ENCODE measurements at places on chromosomes 13 and 19. TPM values are rescaled to one million over a fixed set of nuclear protein-coding genes. Genes with fewer than 3 reads are reported as not detected.

The PDE4C gene
- total RNA-seq, result 0.33 TPM

The CSNK1A1L gene
- not detected for total RNA-seq

The GRIN3B gene
- 4.2 TPM for total RNA-seq

The IPO5 gene
- 171 TPM for total RNA-seq

The APOC1 gene
- 0.86 TPM for total RNA-seq

The QPCTL gene
- 20.8 TPM for total RNA-seq

The FLT1 gene
- 147 TPM for total RNA-seq

The NDFIP2 gene
- total RNA-seq, result 18.3 TPM

The CEACAM5 gene
- not detected for total RNA-seq

The OR7G2 gene
- total RNA-seq, result not detected

The RASIP1 gene
- 127 TPM for total RNA-seq

The ZNF835 gene
- total RNA-seq, result not detected

The LSR gene
- total RNA-seq, result 0.29 TPM

The IGFL3 gene
- total RNA-seq, result not detected

The HSD17B14 gene
- 3.5 TPM for total RNA-seq

The BEST2 gene
- not detected for total RNA-seq

The ARHGEF18 gene
- total RNA-seq, result 35.1 TPM

The LILRA1 gene
- not detected for total RNA-seq

The CBY2 gene
- total RNA-seq, result not detected

The ZNF534 gene
- total RNA-seq, result not detected

The EML2 gene
- total RNA-seq, result 11.9 TPM

The PSG5 gene
- total RNA-seq, result 0.10 TPM

The SERTM1 gene
- 0.10 TPM for total RNA-seq

The ZNF600 gene
- 7.5 TPM for total RNA-seq

The LGI4 gene
- total RNA-seq, result 0.10 TPM

The RBM26 gene
- 46.3 TPM for total RNA-seq

The PALM gene
- 21.7 TPM for total RNA-seq

The LAIR1 gene
- not detected for total RNA-seq

The PCSK4 gene
- total RNA-seq, result 1.6 TPM

The GPR18 gene
- total RNA-seq, result not detected

The SHANK1 gene
- total RNA-seq, result 0.98 TPM

The NXNL1 gene
- total RNA-seq, result not detected

The LHFPL6 gene
- total RNA-seq, result 21.7 TPM

The FUT3 gene
- not detected for total RNA-seq

The ZNF581 gene
- 34.9 TPM for total RNA-seq

The SHISA7 gene
- not detected for total RNA-seq

The DMKN gene
- total RNA-seq, result not detected

The PDCD5 gene
- total RNA-seq, result 61.7 TPM

The FPR1 gene
- not detected for total RNA-seq

The CBARP gene
- 6.4 TPM for total RNA-seq

The PNMA8B gene
- total RNA-seq, result under 0.01 TPM

The CYP2B6 gene
- total RNA-seq, result not detected

The NOTCH3 gene
- total RNA-seq, result 2.0 TPM

The TRPC4 gene
- total RNA-seq, result 0.98 TPM

The NCAN gene
- total RNA-seq, result not detected

The NBEA gene
- total RNA-seq, result 1.7 TPM

The C13orf42 gene
- not detected for total RNA-seq

The KLK10 gene
- not detected for total RNA-seq

The NLRP9 gene
- not detected for total RNA-seq

The DDX49 gene
- total RNA-seq, result 56.6 TPM

The NCR1 gene
- not detected for total RNA-seq

The TEX29 gene
- not detected for total RNA-seq

The RFXAP gene
- 2.3 TPM for total RNA-seq

The CLEC4M gene
- not detected for total RNA-seq

All from vein endothelial cell (primary cell).